Activated naive CD4-positive, alpha-beta T cell treated with anti-CD3 and anti-CD28 coated beads, Interleukin-2, amount 10 ng/mL, durations not matched to agents 5 hours and 36 hours (primary cell): ENCODE measurements at places on chromosomes 11 and 22. TPM values are rescaled to one million over a fixed set of nuclear protein-coding genes. Genes with fewer than 3 reads are reported as not detected.

MMP3 gene
- not detected for total RNA-seq

HSPB2 gene
- not detected for total RNA-seq

GAB4 gene
- total RNA-seq, result not detected

ZNF214 gene
- total RNA-seq, result not detected

MUS81 gene
- 78.8 TPM for total RNA-seq

OR51E2 gene
- total RNA-seq, result not detected

MMP7 gene
- total RNA-seq, result not detected

INPP5J gene
- not detected for total RNA-seq

MUC2 gene
- not detected for total RNA-seq

ZNF74 gene
- 12.1 TPM for total RNA-seq

OR52N4 gene
- total RNA-seq, result 1.3 TPM

PYGM gene
- 5.9 TPM for total RNA-seq

OR5AP2 gene
- total RNA-seq, result not detected

C22orf42 gene
- not detected for total RNA-seq

OR51I1 gene
- total RNA-seq, result not detected

PATE4 gene
- total RNA-seq, result not detected

SLC22A8 gene
- total RNA-seq, result not detected

OR51T1 gene
- not detected for total RNA-seq

GGTLC2 gene
- total RNA-seq, result not detected

FGF4 gene
- total RNA-seq, result not detected

ASRGL1 gene
- 8.0 TPM for total RNA-seq

VSIG2 gene
- total RNA-seq, result 0.93 TPM

CATSPERZ gene
- total RNA-seq, result not detected

RIBC2 gene
- total RNA-seq, result 8.2 TPM

SLC22A12 gene
- total RNA-seq, result not detected

SMC1B gene
- 0.53 TPM for total RNA-seq
